ENCODE measurements at places on chromosomes 2 and 18. TPM values are rescaled to one million over a fixed set of nuclear protein-coding genes. Genes with fewer than 3 reads are reported as not detected.
A peak's percentile ranks its signal among the peaks of the same experiment; 100 is the strongest.

DNA sequence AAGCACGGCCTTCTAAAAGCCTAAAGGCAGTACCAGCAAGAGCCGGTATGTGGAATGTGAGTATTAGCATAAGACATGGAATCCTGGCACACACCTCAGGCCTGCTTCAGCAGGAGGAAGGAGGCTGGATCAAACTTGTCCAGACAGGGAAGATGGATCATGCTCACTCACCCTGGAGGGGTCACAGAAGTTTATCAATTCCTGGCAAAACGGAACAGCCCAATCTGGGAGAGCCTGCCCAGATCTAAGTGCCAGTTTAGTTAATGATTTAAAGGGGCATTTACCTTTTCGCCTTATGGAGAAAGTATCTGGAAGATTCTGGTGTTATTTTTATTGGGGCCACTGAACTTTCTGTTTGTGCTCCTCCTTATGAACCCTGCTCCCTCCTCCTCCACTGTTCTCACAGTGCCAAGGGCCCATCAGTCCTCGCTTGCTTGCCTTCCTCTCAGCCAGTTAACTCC, 58.3 kb upstream of the NFE2L2 start:
- peak; percentile 73 for DNase-seq

Gene REG1A
- total RNA-seq, result not detected

DNA sequence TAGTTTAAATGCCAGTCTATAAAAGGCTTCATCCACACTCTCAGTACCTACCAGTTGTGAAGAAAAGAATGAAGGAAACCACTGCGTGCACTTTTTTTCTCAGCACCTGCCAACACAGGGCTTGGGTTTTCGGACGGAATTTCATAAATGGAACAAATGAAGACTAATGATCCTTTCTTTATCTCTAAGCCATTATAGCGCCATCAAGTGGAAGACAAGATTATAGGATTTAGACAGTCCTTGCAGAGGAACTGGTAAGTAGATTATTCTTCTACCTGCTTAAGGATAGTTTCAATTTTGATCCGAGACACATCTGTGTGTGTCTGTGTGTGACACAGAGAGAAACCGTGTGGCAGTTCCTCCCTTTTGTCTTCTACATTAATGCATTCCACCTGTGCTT, 245.6 kb downstream of the NRXN1 start:
- DNase-seq, result no peak

DNA sequence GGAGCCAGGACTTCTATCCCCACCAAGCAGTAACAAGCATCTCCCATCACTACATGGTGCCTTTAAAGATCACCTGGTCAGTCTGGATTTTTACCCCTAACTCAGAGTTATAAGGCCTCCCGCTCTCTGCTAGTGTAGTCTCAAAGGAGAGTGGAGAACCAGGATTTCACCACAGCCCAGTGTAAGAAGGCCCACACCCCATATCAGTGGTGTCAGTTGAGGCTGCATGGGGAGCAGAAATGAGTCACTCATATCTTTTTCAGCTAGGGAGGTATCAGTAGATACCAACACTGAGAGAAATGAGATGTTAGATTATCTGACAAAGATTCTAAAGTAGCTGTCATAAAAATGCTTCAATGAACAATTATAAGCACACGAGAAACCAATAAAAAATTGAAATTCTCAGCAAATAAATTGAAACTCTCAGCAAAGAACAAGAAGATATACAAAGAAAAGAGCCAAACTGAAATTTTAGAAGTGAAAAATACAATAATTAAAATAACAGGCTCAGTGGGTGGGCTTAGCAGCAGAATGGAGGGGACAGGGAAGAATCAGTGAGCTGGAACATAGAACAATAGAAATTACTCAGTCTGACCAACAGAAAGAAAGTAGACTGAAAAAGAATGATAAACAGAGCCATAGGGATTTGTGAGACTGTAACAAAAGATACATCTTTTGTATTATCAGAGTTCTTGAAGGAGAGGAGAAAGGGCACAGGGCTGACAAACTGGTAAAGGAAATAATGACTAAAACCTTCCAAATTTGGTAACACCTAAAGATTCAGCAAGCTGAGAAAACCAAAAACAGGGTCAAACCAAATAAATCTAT, 257.7 kb downstream of the ANAPC1 start:
- no peak for DNase-seq

GRCh38 chr2:150041722-150042425, 445.6 kb downstream of the RND3 start:
- DNase-seq, result no peak

DNA sequence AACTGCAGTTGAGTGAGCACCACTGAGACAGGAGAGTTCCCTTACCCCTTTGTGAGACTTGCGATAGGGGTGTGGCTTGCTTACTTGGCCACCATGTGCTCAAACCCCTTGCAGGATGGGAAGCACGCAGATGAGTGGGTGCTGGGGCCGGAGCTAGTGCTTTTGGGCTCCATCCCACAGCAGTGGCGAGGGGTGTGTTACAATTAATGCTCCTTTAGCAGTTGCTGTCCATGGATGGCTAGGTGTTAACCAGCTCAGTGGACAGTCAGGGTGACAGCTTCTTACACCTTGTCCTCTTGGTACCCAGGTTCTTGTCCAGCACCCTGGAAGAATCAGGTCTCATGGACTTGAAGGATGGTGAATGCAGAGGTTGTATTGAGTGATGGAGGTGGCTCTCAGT, 103.9 kb downstream of the SH3RF3 start:
- no peak for DNase-seq

DNA sequence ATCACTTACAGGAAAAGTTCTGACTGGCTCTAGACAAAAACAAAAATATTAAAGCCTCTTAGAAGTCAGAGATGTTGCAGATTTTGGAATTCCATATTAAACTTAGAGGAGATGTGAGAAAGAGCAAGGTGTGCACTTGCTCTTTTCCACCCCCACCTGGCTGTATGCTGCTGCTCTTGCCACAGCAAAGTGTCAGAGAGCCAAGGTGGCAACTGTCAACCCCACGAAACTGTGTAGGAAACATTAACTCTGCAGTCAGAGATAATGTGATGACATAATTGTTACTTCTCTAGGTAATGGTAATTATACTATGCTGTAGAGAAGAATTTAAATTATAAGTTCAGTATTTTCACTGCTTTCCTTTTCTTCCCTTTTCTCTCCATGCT, 25.4 kb downstream of the CD8A start:
- DNase-seq, result no peak

DNA sequence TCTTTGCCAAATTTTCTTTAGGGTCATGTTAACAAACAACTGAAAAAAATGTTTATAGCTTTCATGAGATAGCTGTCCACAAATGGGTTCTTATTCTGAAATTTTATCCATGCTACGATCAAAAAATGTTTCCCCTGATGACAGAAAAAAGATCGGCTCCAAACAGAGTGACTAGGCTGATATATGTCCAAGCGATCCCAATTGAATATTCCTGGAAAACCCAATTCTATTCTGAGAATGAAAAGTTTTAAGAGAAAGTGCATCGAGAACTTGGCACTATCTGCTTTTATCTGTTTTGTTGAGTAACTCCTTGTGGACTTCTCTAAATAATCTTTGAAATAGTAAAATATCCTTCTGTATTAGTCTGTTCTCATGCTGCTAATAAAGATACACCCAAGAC, 19.1 kb downstream of the KCNE4 start:
- DNase-seq, result no peak

DNA sequence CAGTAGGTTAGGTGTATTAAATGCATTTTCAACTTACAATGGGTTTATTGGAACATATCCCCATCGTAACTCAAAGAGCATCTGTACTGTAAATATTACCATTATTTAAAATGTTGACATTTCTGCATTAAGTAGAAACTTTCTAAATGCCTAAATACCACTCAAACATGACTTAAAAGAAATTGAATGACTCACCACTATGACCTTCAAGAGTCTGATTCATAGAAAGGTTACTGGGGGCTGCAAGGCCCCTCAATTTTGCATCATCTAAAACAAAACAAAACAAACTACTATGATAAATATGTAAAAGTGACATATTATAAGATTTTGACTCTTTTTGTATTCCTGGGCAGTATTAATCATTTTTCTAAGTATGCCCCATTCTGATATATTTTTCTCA, 7.6 kb downstream of the WDR35 start:
- no peak for DNase-seq

- DNase-seq, result no peak
These were observed 56.2 kb upstream of the RMDN2 start for GRCh38 chr2:37868866-37869265.

GRCh38 chr18:55236150-55236931, 277.1 kb upstream of the CCDC68 start:
- no peak for DNase-seq

Gene DES
- 1,211 TPM for total RNA-seq

- no peak for DNase-seq
These were observed 92.0 kb downstream of the ACTR2 start for GRCh38 chr2:65319674-65320041.

DNA sequence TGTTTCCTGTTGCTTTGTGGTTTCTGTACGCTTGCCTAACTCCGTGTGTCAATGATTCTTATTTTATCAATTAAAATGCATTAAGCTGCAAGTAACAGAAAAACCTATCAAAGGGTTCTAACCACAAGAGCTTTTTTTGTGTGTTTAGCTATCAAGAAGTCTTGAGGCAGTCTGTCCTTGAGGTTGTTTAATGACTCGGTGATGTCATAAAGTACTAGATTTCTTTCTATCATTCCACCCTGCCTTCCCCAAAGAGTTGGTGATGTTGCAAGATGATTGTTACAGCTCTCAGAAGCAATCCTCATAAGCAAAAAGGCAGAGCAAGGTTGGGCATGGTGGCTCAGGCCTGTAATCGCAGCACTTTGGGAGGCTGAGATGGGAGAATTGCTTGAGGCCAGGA, 51.9 kb upstream of the SPTBN1 start:
- DNase-seq, result no peak

- no peak for DNase-seq
These were observed 288.2 kb downstream of the CTNNA2 start for GRCh38 chr2:79801082-79801481.

Measured in ureter (tissue), 1 donor.